ENCODE measurements at places on chromosomes 7 and 10. TPM values are rescaled to one million over a fixed set of nuclear protein-coding genes. Genes with fewer than 3 reads are reported as not detected.

Gene OR2A12
- not detected for polyA plus RNA-seq

- DNase-seq, result no peak
Measured at GRCh38 chr10:94129393-94130130, 135.8 kb downstream of the PLCE1 start.

Gene CADPS2
- not detected for polyA plus RNA-seq

Gene SLC35G1
- 4.5 TPM for polyA plus RNA-seq

- no peak for DNase-seq
Measured at GRCh38 chr7:49432254-49432653, 341.2 kb upstream of the VWC2 start.

Gene SLIT1
- not detected for polyA plus RNA-seq

GRCh38 chr10:78454123-78454645 is 420.5 kb downstream of the RPS24 start:
- no peak for DNase-seq

- no peak for DNase-seq
Measured at GRCh38 chr7:22016507-22016906, 70.8 kb upstream of the CDCA7L start.

GRCh38 chr10:72088889-72089575 is 681 bp upstream of the SPOCK2 start:
- no peak for DNase-seq

Gene ADCYAP1R1
- polyA plus RNA-seq, result not detected

Data from naive thymus-derived CD4-positive, alpha-beta T cell (primary cell).